ENCODE measurements at places on chromosomes 13 and 19.

GRCh38 chr13:33612641-33613638 lies 205.0 kb upstream of the RFC3 start:
- no peak for DNase-seq

DNA sequence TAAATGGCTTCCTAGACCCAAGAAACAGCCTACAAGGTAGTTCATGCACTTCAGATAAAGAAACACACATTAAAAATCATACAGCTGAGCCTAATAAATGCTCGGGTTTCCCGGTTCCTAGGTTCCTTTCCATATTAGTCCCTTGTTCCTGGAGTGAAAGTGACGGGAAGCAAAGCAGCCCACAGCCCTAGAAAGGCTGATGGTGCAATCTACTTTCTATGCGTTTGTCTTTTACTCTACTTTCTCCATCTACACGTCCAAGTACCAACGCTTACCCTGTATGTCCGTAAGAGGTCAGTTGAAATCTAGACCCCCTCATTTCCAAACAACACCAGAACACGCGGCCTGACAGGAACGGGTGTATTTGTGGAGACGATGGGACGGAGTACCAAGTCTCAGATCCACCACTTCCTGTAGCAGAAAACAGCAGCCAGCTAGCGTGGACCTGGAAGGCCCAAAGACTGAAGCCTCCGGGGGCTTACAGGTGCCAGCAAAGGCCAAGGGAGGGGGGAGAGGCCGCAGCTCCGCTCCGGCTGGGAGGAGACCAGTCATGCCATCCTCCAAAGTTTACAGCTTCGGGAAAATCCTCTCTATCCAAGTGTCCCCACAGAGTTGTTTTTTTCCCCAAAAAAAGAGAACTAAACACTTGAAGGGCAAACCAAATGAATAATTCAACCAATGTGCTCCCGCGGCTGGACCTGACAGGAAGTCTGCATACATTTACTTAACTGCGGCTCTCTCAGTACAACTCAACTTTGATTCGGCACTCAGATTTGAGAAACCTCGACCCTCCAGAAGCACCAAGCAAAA lies 34.1 kb downstream of the STK24 start:
- DNase-seq, result no peak

DNA sequence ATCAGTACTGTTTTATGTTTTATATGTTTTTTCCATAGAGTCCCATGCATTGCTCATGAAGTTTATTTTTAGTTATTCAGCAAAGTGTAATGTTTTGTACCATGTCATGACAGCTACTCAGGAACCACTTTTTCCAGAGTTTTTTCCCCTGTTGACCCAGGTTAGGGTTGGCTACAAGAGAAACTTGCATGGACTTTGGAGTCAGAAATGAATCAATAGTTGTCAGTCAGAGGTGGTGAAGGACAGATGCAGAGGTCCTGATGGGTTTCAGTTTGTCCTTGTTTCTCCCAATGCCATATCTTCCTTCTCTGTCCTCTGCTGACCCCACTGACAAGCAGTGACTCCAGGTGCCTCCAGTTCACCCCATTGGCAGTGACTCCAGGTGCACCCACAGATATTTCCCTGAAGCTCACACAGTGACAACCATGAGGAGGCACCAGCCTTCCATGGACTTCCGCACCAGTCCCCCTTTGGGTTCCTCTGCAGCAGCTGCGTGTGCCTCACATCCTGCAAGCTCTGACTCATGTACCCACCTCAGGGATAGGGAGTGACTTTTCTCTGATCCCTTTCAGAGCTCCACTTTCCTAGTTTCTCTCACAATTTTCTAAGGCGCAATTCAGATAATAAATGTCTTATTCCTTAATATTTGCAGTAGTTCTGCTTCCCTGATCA lies 92.1 kb downstream of the AKAP11 start:
- DNase-seq, result no peak

- DNase-seq, result no peak
These were observed 859 bp downstream of the ZNF568 start for GRCh38 chr19:36916991-36917390.

- no peak for DNase-seq
These were observed 717.4 kb upstream of the SPRY2 start for GRCh38 chr13:81058211-81058915.

- no peak for DNase-seq
These were observed 57.4 kb upstream of the ZNF536 start for GRCh38 chr19:30314805-30315155.

- DNase-seq, result no peak
These were observed 8.5 kb downstream of the SH3GL1 start for GRCh38 chr19:4391701-4392483.

DNA sequence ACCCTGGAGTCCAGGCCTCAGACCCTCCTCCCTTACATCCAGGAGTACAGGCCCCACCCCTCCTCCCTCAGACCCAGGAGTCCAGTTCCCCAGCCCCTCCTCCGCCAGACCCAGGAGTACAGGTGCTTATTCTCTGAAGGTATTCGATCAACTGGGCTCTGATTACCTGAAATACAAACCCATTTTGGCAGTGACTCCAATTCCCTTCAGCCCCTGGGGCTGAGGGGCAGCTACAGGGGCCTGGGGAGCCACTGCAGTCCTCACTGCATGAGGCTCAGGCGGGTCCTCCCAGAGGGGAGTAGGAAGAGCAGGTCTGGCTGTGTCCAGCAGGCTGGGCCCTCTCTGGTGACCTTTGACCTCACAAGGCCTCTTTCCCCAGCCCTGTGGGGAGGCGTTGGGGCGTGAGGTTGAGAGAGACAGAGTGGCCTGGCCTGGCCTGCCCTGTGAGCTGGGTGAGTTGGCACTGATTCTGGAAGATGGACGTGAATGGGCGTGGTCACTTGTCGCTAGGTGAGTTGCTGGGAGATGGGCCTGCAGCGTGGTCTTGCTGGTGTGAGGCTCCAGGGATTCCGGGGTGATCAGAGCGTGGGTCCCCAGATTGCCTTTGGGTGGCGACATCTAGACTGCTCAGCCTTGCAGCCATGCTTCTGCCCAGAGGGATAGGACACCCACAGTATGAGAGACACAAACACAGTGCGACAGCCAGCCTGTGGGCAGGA lies 3.1 kb downstream of the BCAT2 start:
- no peak for DNase-seq

DNA sequence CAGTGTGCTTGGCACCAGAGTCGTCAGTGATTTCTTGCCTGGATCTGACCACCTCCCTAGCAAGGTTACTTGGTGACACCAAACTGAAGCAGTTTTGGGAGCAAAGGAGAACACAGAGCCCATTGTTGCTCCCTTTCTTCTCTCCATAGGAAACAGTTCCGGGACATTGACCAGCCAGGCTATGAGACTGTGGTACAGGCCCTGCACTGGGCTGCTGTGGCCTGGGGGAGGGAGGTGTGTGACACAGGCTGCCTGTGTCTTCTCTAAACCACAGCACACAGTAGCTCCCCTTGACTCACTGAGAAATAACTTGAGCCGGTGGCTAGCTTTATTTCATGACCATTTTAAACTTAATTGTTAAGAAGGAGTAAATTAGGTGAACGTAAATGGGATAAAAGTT lies 214.8 kb upstream of the UBL3 start:
- DNase-seq, result no peak

- DNase-seq, result no peak
These were observed 569 bp upstream of the MCF2L start for GRCh38 chr13:112968380-112968909.

DNA sequence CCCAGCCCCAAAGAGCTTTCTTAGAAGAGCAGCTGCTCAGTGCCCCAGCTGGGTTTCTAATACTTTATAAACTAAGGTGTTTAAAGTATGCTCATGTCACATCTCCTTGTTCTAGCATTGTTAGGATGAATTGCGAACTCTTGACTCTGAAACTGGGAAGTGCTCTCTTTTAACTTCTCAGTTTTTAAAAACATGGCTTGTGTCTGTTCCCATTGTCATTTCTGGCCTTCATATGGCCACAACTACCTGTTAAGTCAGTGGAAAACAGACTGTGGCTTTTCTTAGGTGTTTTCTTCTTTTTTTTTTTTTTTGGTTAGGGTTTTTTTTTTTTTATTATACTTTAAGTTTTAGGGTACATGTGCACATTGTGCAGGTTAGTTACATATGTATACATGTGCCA lies 164.7 kb downstream of the KCNRG start:
- DNase-seq, result no peak

- no peak for DNase-seq
These were observed 1770.0 kb downstream of the PCDH9 start for GRCh38 chr13:65460136-65460535.

DNA sequence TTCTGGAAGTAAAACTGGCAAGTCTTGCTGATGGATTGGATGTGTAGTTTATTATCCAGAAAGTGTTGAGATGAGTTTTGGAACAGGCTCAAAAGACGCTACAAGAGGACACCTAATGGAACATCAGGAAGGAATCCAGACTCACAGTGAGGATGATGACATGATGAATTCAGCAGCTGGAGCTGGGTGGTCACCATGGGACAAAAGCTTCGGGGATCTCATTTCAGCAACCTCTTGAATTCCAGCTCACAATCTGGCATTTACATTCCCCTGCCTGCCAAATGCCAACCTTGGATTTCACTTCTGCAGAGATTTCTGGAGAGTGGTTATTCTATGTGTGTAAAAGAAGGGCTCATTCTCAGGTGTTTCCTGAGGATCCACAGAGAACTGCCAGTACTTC lies 288.0 kb upstream of the TMTC4 start:
- no peak for DNase-seq

DNA sequence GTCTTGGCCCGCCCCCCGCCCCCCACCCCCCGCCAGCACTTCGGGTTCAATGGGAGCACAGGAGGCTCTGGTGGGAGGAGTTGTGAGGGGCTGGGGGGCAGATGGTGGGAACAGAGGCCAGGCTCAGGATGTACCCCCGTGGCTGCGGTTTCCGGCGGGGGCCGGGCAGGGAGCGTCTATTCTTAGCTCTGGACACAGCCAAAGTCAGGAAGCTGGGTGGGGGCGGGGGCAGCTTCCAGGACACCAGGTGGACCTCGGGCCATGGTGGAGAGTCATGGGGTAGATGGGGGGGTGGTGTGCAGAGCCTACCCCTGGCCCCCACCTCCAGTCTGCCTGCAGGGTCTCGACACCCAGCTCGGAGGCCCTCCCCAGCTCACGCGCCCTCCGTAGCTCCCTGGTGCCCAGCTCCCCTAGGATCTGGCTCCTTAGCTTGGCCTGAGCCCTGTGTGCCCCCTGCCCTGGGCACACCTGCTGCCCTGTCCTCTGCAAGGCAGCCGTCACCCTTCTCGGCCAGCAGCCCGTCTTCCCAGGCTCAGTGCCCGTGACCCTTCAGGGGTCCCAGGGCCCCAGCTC lies 2.2 kb upstream of the TBXA2R start:
- DNase-seq, result no peak
